Muscle of arm (tissue), 14 donors: ENCODE measurements at places on chromosomes 6 and 20.

DNA sequence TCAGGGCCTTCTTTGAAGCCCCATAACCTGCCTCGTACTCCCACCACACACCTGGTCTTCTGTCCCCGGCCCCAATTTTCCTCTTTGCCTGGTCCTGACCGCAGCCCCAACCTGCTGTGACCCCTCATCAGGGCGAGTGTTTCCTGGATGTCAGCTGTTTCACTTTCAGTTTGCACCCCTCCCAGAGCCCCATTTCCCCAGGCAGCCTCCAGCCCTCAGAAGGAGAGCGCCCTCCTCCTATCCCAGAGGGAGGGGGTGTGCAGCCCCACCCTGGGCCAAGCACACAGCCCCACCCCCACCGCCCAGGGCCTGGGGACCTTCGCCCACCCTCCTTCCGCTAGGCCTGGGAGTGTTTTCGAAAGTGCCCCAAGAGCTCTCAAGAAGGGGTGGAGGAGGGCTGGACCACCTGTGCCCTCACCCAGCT is 1.5 kb downstream of the BAK1 start:
- DNase-seq: no peak

DNA sequence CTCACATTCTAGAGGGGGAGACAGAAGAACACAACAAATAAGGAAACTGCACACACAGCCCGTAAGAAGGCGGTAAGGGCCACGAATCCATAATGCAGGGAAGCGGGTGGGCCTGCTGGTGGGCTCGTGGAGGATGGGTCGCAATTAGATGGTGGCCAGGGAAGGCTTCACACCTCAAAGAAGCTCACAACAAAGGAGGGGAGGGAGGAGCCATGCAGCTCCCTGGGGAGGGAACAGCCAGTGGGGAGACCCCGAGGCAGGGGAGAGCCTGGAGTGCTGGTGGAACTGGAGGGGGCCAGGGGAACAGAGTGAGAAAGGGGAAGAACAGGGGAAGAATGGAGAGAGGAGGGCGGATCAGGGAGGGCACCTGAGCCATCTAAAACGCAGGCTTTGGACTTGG is 13.4 kb downstream of the SRC start:
- no peak for DNase-seq

GRCh38 chr6:13874191-13874549 is 50.6 kb upstream of the RNF182 start:
- no peak for DNase-seq

DNA sequence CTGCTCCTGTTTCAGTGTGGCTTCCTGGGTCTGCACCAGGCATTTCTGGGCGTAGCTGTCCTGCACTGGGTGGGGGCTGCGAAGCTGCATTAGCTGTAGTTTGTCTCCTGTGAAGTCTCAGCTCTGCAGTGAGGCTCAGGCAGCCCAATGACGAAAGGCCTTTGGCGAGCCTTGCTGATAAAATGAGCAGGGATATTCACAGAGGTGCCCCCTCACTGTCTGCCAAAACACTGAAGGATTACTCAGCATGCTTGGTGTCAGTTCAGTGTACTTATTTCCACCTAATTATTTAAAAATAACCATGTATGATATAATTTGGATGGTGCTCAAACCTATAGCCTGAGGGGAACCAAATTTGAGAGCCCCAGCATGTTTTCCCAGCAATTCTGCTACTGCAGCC is 73.5 kb downstream of the ECT2L start:
- DNase-seq: no peak

GRCh38 chr20:8005575-8006366 is 13.8 kb downstream of the TMX4 start:
- no peak for DNase-seq

DNA sequence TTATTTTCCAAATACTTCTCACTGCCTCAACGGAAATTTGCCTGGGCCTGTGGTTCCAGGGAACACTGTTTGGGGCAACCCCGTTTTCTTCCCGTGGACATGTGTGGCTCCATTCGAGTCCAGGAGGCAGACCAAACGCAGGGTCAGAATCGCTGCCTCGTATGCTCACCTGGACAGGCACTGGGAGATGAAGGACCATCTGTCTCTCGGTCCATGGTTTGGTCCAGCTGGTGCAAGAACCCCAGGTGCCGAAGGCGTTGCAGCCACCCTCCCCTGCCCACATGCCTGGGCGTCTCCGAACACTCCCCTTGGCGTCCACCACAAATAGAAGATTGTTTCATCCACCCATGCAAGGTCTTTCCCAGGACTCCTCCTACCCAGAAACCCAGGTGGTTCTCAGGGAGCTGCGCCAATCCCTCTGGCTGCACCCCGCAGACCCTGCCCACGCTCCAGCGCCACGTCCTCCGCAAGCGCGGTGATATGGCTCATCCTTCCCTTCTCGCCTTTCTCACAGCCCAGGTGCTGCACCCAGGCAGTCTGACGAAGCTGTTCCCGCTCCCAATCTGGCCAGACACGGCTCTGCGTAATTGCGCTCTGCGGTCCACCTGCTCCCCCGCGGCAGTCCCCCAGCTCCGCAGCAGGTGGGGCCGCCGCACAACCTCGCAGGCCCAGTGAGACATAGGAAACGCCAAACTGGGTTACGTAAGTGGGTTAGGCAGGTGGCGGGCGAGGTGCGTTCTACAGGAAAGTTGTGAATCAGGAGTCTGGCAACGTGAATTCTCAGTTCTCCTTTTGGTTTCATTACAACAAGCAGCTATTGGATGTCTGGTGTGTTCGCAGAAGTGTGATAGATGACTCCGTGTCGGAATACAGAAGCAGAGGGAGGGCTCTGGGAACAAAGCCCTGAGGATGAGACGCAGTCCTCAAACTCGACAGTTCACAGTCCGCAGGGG is 146.2 kb upstream of the ECI2 start:
- peak; percentile 25 for DNase-seq

- DNase-seq: no peak
Observed at GRCh38 chr6:51289041-51289440, 470.4 kb downstream of the TFAP2B start.

DNA sequence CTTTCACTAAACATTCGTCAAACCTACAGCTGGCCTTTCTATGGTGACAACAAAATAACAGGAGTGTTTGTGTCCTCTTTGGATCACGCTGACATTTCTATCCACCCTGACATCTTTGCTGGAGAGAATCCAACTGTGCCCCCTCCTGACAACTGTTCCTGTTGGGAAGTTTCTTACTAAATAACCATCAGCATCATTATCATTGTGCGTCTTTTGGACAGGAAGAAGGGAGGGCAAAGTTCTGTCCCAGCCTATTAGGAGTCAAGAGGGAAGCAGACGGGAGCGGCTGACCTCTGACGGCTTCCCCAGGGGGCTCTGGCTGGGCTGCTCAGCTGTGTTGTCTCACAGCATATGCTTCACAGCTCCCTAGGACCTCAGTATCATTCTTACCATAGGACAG is 195.9 kb upstream of the SULF2 start:
- DNase-seq: no peak

DNA sequence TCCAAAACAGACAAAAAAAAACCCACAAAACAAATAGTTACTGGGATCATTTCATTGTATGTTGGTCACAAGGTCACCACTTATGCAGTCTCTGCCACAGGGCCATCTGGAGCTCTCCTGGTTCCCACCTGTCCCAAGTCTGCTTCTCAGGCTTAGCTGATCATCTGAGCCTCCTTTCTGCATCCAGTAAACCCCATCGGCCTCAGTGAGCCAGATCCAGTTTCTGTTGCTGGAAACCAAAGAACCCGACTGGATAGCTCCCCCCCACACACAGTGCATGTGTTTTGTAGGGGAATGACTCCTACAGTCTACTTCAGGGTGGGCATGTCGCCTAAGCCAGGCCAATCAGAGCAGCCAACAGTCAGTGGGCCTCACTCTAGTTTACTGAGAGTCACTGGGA is 233.3 kb downstream of the PREX1 start:
- no peak for DNase-seq

GRCh38 chr6:29945281-29945820 is 3.0 kb downstream of the HLA-A start:
- DNase-seq: no peak

- DNase-seq: no peak
Observed at GRCh38 chr6:155108070-155108820, 113.1 kb downstream of the TIAM2 start.

DNA sequence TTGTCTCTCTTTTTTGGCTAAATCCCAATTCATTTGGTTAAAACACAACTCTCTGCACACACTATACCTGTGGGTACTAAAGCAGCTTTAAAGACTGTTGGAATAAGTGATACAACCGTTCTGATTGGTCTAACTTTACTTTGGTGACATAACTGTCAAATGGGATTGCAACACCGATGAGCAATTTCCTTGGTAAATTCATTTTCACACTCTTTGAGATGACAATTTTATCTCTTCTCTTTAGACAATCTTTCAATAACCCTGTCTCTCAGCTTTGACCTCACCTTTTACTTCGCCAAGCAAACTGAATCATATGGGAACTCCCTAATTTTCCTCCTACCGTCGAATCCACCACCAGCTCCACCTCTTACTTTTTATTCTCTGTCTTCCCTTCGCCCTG is 60.8 kb downstream of the ECT2L start:
- no peak for DNase-seq

DNA sequence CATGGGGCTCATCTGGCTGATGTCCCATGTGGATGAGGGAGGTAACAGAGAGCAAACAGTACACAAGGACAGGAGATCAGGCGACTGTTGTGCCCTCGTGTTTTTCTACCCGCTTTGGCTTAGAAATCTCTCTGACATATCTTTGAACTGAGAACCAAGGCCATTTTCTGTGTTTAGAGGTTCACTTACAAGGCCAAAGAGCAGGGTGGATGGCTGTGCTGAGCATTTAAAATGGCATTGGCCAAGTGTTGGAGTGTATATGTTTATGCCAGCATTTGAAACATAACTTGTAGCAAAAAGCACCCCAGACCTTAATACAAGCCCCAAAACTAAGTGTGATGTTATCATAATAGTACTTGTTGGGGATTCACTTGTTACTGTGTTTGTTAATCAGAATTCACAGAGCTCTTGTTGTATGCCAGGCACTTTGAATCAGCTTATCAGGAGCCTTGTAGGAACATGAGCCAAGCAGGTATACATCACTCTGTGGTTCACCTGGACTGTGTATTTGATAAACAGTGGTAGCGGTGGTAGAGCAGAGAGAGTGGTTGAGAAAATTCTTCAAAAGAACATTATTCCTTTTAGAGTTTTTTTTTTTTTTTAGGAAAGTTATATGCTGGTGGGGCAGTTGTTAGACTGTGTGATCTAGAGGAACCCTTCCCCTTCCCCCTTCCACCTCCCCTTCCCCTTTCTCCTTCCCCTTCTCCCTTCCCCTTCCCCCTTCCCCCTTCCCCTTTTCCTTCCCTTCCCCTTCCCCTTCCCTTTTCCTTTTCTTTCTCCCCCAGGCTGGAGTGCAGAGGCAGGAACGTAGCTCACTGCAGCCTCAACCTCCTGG is 71.3 kb downstream of the ATRN start:
- no peak for DNase-seq

- DNase-seq: no peak
Observed at GRCh38 chr6:4209196-4209595, 73.8 kb upstream of the ECI2 start.

DNA sequence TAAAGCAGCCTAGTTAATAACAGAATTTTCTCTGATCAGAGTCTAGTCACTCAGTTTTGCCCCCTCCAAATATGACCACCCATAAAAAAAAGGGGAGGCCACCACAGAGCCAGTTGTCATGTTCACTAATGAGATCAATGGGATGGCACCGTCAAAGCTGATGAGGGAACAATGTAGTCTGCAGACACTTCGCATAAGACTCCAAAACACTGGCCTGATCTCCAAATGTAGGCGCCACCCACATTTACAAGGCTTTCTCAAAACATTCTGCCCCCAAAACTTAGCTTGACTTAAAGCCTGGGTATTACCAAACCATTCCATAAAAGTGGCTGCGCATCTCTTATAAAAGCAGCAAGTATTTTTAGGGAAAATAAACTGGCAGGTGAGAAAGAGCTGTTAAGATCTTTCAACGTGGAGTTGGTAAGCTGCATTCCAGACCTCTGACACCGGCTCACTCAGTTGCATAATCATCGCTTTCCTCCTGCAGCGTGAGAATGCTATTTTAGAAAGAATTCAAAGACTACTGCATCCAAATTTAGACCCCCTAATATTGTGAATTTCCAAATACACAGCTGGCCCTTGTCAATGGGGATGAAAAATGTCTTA is 59.3 kb downstream of the TBC1D7 start:
- no peak for DNase-seq

GRCh38 chr6:166104872-166105271 is 62.8 kb downstream of the TBXT start:
- DNase-seq: no peak

DNA sequence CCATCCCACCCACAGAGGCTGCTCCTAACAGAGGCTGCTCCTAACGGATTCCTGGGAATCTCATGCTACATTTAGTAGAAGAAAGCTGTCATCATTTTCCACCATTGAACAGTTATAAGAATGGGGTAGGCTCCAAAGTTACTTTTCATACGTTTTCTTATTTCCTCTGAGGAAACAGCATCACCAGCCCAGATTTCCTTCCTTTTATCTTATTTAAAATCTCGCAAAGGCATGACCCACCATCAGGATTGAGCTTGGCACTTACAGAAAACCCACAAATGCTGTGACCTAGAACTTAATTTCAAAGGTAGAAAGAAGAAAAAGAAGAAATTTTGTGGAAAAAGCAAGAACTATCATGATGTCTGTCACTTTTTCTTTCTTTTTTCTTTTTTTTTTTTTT is 168.0 kb downstream of the LY86 start:
- DNase-seq: no peak

DNA sequence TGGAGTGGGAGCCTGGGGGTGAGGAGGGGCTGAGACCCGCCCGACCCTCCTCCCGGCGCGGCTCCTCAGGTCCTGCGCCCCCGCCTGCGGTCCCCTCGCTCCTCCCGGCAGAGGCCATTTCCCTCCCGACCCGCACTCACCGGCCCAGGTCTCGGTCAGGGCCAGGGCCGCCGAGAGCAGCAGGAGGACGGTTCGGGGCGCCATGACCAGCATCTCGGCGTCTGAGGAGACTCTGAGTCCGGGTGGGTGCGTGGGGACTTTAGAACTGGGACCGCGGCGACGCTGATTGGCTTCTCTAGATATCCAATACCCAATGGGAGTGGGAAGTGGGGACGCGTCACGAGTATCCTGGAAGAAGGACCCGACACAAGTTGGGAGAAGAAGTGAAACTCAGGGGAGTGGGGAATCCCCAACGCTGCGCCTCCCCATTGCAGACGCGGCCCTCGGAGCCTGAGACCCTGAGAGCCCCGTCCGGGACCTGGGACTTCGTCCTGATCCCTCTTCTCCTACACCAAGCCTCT is at the start of gene HLA-B:
Gene HLA-B, minus strand, starts transcription at position 234 of the 521 bp plus-strand sequence. Its CDS starts 21 bp downstream, at position 213.
- peak; percentile 84 for DNase-seq

GRCh38 chr6:163710532-163711470 is 296.3 kb downstream of the QKI start:
- peak; percentile 34 for DNase-seq

- DNase-seq: no peak
Observed at GRCh38 chr6:15420959-15421438, 175.1 kb downstream of the JARID2 start.

- no peak for DNase-seq
Observed at GRCh38 chr6:354631-355280, 36.8 kb upstream of the IRF4 start.

- no peak for DNase-seq
Observed at GRCh38 chr20:50151034-50151743, 2.3 kb downstream of the PEDS1 start.

- no peak for DNase-seq
Observed at GRCh38 chr20:22100686-22101085, 395.2 kb downstream of the PAX1 start.
